ENCODE measurements at places on chromosomes 3 and 15.

DNA sequence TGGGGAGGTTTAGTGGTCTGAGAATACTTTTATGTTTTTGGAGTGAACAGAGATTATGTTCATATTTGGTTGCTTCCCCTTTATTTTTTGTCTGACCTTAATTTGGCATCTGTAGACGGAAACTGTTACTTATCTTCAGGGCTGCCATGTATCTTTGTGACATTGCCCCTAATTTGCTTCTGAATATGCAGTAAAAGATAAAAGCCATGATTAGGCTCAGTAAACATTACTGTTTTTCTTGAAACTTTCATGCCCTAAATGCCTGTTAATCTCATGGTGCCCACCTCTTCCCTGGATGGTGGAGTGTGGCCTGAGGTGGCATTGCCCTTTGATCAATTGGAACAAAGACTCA lies 106.7 kb downstream of the C3orf70 start:
- DNase-seq = no peak

GRCh38 chr3:179035232-179035631 lies 36.4 kb downstream of the ZMAT3 start:
- DNase-seq = no peak

DNA sequence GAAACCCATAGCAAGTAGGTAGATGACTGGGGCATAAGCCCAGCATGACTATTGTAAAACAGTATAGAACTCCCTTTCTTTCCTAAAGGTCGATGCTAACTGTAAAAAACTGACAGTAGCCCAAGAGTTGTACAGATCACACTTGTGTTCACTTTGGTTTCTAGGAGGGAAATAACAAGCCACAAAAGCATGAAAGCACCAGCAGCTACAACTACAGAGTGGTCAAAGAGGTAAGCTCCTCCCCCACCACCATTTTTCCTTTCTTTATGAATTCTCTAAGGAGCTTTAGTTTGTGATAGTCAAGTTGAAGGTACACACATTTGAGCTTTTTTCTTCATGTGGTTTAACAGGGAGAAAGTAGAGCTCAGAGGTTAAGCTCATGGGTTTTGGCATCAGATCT lies 191.0 kb downstream of the ITPR1 start:
- no peak for DNase-seq

- DNase-seq = no peak
These were observed 143.2 kb upstream of the PRICKLE2 start for GRCh38 chr3:64368257-64369020.

- DNase-seq = no peak
These were observed 101.5 kb downstream of the PTPRG start for GRCh38 chr3:61662861-61663260.

DNA sequence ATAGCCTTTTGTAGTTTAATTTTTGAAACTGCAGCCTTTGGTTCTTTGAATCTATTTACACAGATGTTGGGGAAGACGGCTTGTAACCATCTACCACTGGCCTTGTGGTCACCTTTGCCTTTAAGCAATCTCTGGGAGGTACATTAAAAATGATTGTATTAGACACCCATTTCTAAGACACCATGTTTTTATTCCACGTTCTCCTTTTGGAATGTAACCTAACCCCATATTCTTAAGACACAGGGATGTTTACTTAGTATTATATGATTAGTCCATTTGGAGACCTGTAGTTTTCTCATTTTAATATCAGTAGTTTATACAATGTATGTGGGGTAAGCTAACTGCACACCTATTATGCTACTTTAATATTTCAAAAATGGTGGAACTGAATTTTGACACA lies 175.1 kb upstream of the PLSCR5 start:
- DNase-seq = no peak

DNA sequence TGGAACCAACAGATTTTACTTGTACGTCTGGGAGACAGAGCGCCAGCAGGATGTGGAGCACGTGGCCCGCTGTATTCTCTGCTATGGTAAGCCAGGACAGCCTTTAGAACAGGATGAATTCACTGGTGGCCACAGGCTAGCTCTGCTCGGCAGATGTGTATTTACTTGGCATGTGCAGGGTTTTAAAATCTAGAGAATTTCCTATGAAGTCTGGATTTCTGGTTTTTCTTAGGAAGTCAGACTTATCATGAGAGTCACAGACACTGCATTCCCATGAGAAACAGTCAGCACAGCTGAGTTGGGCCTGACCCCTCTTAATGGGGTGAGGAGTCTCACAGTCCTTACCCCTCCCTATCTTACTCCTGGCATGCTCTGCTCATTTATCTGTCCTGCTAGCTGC lies 84.6 kb upstream of the COL6A5 start:
- no peak for DNase-seq

DNA sequence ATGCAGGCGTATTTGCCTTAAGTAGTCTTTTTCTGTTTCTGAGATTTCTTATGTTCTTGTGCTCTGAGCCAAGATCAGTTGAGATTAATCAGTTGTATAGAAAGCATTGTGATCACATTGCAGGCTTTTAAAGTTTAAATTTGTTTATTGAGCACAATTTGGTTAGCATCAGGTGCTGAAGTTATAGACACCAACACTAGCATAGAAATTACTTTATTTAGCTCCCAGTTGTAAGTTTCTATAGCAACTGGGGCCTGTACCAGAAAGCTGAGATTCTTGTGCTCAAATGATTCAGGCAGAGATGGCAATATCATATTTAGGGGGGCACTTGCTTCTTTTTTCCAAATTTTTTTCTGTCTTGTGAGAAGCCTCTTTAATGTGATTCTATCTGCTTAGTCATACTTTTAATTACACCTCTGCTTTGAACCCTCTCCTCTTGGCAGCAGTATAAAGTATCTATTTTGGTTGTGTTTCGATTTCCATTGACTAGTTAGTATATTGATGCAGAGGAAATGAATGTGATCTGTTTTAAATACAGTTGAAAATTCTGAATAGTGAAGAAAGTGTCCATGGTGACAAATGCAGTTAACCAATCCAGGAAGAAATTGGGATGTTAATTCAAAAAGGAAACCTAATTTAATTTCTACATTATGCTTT lies 241.7 kb upstream of the GBE1 start:
- no peak for DNase-seq

- no peak for DNase-seq
These were observed 62.2 kb upstream of the MRPS22 start for GRCh38 chr3:139281522-139282196.

- no peak for DNase-seq
These were observed 71.2 kb upstream of the C3orf80 start for GRCh38 chr3:160154033-160154432.

DNA sequence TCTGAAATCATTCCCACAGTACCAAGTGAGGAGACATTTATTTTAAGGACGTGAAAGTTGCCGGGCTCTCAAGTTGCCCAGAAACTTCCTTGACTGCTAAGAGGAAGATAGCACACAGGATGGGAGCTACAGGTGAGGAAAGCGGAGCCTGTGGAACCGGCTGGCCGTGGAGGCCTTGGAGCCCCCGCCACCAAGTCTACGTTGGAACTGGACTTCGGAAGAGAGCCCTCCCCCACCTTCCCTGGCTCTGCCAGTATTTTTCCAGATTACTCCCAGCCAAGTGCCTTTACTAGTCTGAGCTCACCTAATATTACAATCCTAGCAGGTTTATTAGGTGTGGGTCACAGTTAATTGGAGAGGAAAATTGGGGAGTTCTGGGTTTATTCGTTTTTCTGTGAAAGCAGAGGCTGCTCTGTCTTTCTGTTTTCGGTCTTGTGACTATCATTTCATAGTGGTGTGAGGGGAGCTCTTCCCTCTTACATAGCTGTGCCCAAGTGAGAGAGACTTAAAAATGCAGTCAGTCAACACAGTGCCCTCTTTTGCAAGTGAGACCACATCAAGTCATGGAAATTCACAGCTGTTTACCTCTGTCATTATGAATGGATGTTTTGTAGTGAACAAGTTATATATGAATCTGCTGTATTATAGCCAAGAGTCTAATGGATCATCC lies 6.8 kb downstream of the BOC start:
- DNase-seq = no peak

GRCh38 chr3:130473416-130473815 lies 43.6 kb upstream of the COL6A6 start:
- DNase-seq = no peak

DNA sequence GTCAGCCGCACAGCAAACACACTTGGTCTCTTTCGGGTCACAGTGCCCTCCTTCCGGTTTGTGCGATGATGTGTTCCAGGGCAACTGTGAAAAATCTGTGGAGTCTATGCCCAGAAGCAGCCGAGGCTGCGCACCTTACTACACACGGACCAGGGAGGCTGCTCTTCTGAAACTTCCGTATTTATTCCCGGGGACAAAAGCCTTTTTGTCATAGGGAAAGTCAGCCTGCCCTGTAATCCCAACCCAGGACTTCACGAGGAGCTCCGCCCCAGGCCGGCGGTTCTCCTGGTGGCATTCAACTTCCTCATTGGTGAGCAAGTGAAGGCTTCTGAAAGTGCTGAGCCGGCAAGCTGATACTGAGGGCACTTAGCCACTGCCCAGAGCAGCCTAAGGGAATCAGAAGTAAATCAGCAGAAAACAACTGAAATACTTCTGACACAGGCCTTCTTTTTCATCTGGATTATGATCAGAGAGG lies 126.5 kb downstream of the FMN1 start:
- no peak for DNase-seq

All from stimulated activated CD8-positive, alpha-beta memory T cell treated with anti-CD3 and anti-CD28 coated beads, Interleukin-7, amount 100 ng/mL, for 24 hours (primary cell).